DMS79 (cell line): ENCODE measurements at places on chromosomes 7 and 10.

DNA sequence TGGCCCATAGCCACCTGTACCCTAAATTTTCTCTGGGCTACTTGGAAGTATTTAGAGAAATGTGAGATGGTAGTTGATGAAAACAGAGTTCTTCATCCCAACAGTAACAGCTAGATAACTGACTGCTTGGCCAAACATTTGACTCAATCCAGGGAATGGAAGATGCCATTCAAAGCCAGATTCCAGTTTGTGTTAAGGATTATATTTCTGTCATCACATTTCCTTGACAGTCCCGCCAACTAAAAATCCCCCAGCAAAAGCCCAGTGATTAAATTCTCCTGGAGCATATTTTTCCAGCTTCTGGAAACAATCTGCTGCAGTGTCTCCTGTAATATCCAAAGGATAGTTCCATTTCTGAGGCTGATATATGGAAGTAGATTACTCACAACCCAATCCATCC is 45.4 kb upstream of the PTN start:
- DNase-seq, result no peak

GRCh38 chr7:24879291-24879690 is 100.7 kb downstream of the OSBPL3 start:
- no peak for DNase-seq

GRCh38 chr7:120955577-120956149 is 5.1 kb downstream of the ING3 start:
- no peak for DNase-seq

DNA sequence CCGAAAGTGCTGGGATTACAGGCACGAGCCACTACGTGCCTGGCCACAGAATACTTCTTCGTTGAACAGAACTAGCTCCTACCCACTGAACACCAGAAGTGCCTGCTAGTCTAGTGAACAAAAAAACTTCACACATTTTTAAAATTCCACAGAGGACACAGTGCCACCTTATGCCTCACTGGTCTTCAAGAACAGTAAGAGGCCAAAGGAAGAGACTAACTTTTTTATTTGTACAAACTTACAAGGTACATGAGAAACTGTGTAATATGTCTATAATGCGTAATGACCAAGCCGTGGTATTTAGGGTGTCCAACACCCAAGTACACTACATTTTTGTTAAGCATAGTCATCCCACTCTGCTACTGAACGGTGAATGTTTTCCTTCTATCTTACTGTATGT is 144.4 kb upstream of the PTER start:
- no peak for DNase-seq

GRCh38 chr10:71708301-71708703 is 11.3 kb downstream of the C10orf105 start:
- no peak for DNase-seq

DNA sequence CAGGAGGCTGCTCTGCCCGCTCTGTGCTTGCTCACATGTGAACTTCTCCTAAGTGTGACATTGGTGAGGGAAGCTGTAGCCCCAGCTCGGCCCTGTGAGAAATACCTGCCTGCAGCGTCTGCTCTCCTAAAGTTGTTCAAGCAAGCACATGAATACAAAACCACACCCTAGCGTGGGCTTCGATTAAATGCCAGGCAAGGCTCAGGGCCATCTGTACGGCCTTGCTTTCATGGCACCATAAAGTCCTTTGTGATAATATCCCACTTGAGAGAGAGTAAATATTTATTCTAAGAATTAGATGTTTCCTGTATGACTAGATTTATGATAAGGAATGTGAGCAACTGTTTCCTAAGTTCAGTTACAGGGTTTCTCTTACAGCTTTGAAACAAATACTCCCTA is 262.8 kb upstream of the KLF14 start:
- peak; percentile 79 for DNase-seq

DNA sequence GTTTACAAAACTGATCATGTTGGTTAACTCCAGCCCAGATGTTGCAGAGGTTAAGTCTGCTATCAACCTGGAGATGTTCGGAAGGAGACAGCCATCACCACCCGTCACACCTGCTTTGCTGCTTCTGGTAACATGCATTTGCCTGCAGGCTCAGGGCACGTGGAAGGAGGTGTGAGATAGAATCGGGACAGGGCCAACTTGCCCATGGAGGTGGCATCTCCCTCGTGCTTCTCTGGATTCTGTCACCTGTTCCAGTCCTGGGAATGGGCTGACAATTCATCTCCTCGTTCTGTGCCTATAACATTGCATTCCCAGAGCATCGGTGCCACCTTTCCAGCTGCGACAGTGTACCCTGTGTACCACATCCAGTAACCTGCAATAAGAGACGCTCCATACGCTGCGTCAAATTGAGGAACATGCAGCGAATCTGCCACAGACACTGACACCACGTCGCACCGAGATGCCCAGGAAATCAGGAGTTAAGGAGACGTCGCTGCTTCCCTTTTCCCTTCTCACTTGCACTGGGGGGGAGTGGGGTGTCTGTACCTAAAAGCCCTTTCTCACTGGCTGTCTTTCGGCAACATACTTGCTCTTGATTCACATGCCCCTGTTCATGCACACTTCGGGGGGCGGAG is 65.8 kb downstream of the ADARB2 start:
- no peak for DNase-seq

DNA sequence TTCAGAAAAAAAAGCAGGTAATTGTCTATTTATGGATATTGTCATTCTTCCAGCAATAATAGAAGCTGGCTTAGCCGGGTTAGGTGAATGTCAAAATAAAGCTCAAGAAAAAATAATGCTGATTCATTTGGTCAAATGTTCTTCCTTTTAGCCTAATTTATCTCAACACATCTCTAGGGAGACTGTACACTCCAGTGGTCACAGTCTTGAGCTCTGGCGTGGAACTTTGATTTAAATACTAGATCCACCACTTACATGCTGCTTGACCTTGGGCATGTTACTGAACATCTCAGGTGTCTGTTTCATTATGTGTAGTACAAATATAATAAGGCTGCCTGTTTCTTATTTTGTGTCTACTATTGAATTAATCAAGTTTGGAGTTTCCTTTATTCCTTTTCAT is 22.0 kb downstream of the PRTFDC1 start:
- no peak for DNase-seq

DNA sequence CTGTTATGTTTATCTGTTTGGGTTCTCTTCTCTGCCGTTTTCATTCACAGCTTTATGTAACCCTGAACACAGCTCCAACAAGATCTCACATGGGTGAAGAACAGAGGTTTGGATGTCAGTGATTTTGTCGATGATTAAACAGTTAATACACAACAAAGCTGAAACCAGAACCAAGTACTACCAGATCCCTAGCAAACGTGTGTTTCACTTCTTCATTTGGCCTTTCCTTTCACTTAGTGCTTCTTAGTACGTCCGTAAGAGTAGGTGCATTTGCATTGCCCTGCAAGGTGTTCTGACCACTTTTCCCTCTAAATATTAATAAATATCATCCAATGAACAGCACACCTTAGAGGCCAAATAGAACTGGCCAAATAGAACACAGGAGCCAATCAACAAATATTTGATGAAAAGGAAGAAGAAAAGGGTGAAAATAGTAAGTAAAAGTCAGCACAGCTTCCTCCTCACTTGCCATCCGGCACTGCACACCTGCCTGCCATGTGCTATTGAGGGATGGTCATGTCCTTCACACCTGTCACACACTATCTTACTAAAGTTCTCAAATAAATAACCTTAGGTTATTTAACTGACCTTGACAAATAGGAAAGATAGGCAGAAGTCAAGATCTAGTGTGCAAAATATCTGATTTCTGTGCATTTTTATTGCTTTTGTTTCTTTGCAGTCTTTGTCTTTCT is 252.6 kb upstream of the ANKRD30A start:
- no peak for DNase-seq

GRCh38 chr10:96138102-96138501 is 8.0 kb downstream of the ZNF518A start:
- DNase-seq, result no peak

DNA sequence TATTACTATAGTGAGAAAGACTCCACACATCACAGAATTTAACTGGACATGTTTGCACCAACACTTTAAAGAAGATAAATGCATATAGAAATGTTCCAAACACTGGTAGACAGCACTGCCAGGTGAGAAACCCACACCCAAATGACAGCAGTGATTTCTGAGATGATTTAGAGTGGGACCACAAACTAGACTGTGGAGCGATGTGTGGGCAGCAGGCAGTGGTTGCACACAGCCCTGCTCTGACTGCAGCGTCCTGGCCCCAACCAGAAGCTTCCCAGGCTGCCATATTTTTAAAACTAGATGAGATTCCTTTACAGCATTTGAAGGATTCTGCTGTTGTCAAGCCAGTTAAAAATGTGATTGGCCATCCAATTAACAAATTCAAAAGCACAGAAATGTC is 47.7 kb upstream of the COMMD3 start:
- no peak for DNase-seq

- DNase-seq, result no peak
Measured at GRCh38 chr10:79184145-79184625, 115.4 kb downstream of the ZMIZ1 start.

DNA sequence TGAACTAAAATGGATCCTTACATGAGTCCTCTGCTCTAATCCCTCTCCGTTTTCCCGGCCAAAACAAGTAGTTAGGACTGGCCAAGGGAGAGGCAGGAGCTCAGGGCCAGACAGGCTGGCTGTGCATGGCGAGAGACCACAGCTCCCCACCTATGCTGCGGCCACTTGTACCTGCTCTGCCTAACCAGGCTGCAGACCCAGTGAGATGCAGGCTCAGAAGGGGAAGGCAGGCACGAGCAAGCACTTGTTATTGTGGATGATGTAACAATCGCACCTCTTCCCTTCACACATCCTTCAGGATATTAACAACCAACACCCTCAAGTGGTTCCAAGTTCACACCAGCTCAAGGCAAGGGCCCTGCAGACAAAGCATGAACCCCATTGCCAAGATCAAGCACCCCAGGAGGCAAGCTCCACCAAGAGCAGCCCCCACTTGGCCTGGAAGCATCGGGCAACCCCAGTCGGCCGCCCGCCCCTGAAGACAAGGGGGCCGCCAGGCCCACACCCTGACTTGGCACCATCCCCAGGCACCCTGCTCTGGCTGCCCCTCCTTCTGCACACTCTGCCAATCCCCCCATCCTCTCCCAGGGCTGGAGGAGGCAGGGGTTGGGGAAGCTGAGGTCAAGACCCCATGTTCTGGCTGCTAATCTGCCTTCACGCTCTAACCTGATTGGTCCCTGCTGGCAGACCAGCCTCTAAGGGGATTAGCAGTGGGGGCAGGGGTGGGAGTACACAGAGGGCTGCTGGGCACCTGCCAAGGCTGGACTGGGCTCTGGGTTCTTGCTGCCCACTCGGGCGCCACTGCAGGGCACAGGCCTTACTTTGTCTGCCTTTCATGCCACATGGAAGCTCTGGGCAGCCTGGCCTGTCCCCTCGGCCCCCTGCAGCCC is 111.3 kb downstream of the SLIT1 start:
- DNase-seq, result peak; percentile 11

- DNase-seq, result peak; percentile 37
Measured at GRCh38 chr7:17769918-17770317, 170.4 kb downstream of the SNX13 start.

- DNase-seq, result no peak
Measured at GRCh38 chr10:76902949-76903348, 734.7 kb downstream of the KCNMA1 start.

- no peak for DNase-seq
Measured at GRCh38 chr7:85469446-85470010, 282.7 kb upstream of the SEMA3D start.

- no peak for DNase-seq
Measured at GRCh38 chr7:159068893-159069448, 75.7 kb downstream of the VIPR2 start.

DNA sequence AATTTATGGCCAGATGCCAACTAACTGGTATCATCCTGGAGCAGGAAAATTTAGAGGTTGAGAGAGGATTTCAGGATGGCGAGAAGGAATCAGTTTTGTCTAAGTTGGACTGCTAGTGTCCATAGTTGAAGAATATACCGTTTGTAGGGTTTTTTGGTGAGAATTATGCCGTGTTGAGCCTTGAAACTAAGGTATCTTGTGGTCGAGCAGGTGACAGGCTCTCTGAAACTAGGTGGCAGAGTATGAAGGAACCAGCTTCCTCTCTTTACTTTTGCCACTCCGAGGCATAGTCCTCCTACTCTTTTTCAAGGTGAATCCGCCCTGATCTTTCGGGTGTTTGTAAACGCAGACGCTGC is 9.7 kb downstream of the MDFIC start:
- DNase-seq, result no peak

- DNase-seq, result no peak
Measured at GRCh38 chr10:45144326-45145070, 143.8 kb downstream of the ZNF22 start.

DNA sequence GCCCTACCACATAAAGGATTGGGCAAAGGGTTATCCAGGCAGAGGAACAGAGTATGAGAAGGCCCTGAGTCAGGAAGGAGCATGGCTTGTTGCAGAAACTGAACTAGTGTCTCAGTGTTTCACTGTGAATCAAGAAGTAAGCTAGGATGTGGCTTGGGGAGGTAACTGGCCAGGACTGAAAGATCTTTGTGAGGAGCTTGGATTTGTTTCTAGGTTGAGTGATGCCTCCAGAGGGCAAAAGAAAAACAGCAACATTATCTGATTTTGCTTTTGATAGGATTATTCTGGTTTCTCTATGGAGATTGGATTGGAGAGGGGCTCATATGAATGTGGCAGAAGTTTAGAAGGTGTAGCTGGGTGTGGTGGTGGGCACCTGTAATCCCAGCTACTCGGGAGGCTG is 137.9 kb upstream of the HDAC9 start:
- no peak for DNase-seq

- no peak for DNase-seq
Measured at GRCh38 chr10:95478935-95479334, 82.2 kb downstream of the SORBS1 start.

GRCh38 chr10:21208666-21209316 is 311.7 kb upstream of the NEBL start:
- no peak for DNase-seq

GRCh38 chr7:29193316-29194205 is 1.0 kb upstream of the CHN2 start:
- peak; percentile 28 for DNase-seq

DNA sequence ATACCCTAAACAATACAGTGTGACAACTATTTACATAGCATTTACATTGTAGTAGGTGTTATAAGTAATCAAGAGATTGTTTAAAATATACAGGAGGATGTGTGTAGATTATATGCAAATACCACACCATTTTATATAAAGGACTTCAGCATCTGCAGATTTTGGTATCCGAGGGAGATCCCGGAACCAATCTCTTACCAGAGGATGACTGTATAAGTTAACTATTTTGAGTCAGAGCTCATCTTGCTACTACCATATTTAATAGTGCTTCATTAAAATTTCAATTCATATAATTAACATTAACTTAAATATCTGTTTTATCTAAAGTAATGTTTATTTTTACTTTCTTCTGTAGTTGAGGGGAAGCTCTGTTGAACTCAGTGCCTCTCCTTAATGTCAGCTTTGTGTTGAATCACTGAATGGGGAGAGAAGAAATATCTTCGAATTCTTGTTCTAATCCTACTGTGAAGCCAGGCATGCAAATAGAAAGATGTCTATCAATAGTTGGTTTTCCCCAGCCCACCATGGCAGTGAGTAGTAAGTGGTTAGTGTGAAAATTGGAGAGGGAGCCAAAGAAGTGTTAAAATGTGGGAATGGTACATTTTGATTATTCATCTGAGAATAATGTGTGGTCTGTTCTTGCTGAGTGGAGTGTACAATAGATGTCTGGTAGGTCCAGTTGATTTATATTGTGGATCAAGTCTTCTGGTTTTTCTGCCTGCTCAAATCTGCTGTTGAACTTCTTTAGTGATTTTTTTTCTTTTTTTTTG is 90.1 kb upstream of the CYP26C1 start:
- DNase-seq, result no peak

- no peak for DNase-seq
Measured at GRCh38 chr7:157538321-157538720, 201.5 kb downstream of the DNAJB6 start.
